ENCODE measurements at places on chromosomes 3 and 15.

DNA sequence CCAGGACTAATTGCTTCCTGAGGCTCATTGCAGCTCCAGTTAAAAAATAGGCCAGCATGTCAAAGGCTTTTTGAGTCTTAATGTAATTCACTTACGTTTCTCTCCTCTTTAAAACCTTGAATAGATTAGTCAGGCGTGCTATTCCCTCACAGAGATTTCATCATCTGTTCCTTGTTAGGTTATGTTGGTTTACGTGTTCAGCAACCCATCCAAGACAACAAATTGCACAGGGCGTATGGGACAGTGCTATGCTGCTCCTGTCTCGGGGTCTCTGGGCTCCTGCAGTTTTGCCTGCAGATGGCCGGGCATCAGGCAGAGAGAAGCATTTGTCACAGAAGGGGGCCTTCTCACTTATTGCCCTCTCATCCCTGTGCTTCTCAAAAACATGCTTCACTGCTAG, 117.1 kb downstream of the CHDH start:
- no peak for DNase-seq

- peak; percentile 61 for DNase-seq
Measured at GRCh38 chr3:71064291-71064955, 519.1 kb downstream of the FOXP1 start.

GRCh38 chr3:82462977-82463376, 701.5 kb upstream of the GBE1 start:
- DNase-seq, result no peak

- peak; percentile 39 for DNase-seq
Measured at GRCh38 chr3:71652781-71653413, 69.4 kb upstream of the FOXP1 start.

GRCh38 chr3:9222956-9223639, 26.3 kb downstream of the SRGAP3 start:
- no peak for DNase-seq

DNA sequence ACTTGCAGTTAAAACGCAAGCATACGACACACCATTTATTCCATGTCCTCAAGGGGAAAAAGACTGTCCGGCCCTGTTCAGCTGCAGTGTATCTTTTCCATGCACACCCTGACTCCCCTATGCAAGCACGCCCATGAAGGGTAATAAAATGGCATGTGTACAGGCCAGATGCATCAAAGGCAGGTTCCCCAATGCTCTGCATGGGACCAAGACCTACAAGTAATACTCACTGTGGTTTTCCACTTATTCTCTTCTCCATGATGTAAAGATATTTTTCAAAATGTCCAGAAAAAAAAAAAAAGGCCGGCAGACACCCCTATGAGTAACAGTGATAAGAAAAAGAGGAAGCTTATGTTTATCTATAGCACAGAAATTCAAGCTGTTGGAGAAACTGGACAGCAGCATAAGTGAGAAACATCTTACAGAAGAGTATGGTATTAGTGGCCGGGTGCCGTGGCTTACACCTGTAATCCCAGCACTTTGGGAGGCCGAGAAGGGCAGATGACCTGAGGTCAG, 70.8 kb downstream of the MCF2L2 start:
- no peak for DNase-seq

GRCh38 chr3:141311170-141311495, 57.2 kb upstream of the ZBTB38 start:
- DNase-seq, result no peak

GRCh38 chr15:41809526-41810220, 18.2 kb upstream of the JMJD7 start:
- no peak for DNase-seq

- no peak for DNase-seq
Measured at GRCh38 chr3:77102951-77103769, 63.3 kb downstream of the ROBO2 start.

DNA sequence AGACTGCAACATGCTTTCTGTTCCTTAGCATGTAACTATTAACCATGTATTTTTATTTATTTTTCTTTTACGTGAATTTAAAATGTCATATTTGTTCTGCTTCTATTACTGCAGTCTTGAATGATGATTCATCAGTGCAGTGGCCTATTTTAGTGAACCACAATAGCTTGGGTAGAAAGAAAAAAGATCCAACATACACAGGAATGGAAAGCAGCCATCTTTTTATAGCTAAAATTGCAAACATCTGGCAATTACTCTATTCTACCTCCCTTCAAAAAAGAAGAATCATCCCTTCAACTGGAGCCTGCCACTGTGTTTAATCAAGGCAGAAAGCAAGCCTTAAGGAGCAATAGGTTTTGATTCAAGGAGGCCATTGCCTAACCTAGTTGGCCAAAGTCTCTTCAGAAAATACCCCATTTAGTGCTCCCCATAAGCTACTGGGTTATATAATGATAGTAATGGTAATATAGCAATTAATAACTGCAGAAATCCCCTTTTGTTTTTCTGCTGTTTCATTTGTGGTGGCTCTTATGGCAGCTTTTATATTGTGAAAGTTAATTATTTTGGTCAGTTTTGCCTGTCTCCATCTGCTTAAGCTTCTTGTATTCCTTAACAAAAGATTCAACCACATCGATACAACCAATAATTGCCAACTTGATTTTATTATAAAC, 267.3 kb downstream of the LPP start:
- no peak for DNase-seq

GRCh38 chr15:74829486-74829885, 3.1 kb downstream of the CPLX3 start:
- DNase-seq, result no peak

- peak; percentile 65 for DNase-seq
Measured at GRCh38 chr15:90340345-90340744, 11.7 kb upstream of the ZNF774 start.

GRCh38 chr15:87985451-87985850, 271.1 kb downstream of the NTRK3 start:
- no peak for DNase-seq

DNA sequence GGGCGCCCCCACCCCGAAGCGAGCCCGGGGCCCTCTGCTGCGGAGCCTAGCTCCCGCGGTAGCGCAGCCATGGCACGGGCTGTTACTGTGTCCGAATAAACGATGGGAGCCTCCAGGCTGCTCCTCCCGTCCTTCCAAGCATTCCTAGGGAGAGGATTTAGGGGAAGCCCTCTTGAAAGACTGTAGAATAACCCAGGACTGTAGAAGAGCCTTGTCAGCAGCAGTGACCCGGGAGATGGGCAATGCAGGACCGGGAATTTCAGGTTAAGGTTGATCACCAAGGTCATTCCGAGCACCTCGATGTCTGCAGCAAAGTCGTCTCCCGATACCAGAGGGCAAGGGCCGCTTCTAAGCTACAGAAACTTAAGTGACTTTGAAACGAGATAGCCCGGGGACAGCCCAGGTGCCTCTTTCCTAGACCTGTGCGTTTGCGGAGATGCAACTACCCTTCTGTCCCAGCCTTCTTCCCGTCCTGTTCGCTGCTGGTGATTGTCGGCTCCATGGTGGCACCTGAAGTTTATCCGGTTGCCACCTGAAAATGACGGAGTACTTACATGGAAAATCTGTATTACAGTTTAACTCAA, 753 bp upstream of the MYO5A start:
- DNase-seq, result peak; percentile 70

GRCh38 chr15:77791941-77792340, 159.2 kb upstream of the LINGO1 start:
- no peak for DNase-seq

- DNase-seq, result no peak
Measured at GRCh38 chr3:175606650-175607318, 747.6 kb downstream of the NAALADL2 start.

GRCh38 chr3:13638927-13639326, 90.0 kb downstream of the FBLN2 start:
- no peak for DNase-seq

DNA sequence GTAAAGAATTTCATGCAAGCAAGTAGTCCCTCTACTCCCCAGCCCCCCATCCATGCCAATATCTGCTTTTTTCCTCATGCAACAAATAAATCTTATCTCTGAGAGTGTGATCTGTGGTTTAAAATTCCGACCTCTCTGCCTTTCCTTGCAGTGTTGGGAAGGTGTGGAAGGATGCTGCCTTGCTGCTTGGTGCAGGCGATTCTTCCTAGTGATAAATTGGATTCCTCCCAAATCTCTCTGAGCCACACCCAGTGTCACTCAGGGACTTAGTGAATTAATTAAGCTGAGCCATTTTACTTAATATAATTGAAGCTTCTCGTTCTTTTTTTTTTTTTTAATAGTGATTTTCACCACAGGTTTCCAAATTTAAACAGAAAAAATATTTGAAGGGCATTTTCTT, 3.4 kb downstream of the GAP43 start:
- no peak for DNase-seq

DNA sequence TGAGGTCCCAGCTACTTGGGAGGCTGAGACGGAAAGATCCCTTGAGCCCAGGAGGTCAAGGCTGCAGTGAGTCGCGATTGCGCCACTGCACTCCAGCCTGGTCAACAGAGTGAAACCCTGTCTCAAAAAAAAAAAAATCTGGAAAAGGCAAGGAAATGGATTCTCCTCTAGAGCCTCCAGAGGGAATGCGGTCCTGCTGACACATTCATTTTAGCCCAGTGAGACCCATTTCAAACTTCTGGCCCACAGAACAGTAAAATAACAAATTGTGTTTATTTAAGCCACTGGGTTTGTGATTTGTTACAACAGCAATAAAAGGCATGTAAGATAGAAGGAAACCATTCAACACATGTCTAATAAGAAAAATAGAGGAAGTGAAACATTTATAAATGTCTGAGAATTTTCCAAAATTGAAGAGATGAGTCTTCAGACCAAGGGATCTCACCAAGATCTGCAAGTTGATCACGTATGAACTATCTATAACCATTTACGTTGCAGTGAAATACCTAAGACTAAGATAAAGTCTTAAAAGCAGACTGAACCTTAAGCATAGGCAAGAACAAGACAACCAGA, at the start of gene HTR3E:
TSS of gene HTR3E (plus strand) at position 254 of the 573 bp plus-strand sequence. CDS start 466 bp downstream, outside the sequence.
- DNase-seq, result no peak

DNA sequence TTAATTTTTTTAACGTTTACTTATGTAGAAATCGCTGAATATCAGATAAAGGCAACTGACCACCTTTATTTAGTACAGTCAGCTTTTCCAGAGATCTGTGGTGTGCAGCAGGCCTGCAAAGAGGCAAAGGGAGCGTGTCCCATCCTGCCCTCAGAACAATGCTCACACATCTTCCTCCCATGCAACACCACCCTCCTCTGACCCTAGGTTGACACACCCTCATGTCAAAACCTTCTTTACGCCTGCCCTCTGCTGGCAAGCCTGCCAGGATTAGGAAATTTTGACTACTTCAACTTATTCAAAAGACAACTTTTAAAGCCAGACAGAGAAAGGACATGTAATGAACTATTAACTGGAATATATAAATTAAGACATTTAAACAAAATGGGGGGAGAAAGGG, 513.7 kb downstream of the FOXP1 start:
- DNase-seq, result peak; percentile 44

GRCh38 chr3:63067999-63068645, 192.9 kb upstream of the CADPS start:
- DNase-seq, result peak; percentile 67

- DNase-seq, result peak; percentile 10
Measured at GRCh38 chr3:173886-174285, 22.7 kb upstream of the CHL1 start.
